Stimulated activated CD8-positive, alpha-beta memory T cell treated with anti-CD3 and anti-CD28 coated beads, Interleukin-7, amount 100 ng/mL, for 1 hour (primary cell): ENCODE measurements at places on chromosomes 5 and 9.

GRCh38 chr5:177959315-177959714, 36.7 kb downstream of the PROP1 start:
- DNase-seq: no peak

DNA sequence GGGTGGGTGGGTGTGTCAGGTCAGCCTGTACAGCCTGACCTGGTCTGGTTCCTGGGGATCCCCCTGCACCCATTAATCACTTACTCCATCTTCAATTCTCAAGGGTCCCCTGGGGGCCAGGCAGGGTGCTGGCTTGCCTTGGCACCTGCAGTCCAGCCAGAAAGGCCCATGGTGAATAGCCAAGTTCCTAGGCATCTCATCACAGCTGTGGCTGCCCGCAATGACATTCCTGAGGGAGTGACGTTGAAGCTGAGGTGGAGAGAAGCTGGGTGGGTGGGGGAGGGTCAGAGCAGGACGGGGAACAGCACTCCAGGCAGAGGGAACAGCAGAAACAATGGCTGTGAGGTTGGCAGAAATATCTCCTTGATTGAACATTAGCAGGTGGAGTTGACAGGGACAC, 10.6 kb downstream of the HMCN2 start:
- no peak for DNase-seq

DNA sequence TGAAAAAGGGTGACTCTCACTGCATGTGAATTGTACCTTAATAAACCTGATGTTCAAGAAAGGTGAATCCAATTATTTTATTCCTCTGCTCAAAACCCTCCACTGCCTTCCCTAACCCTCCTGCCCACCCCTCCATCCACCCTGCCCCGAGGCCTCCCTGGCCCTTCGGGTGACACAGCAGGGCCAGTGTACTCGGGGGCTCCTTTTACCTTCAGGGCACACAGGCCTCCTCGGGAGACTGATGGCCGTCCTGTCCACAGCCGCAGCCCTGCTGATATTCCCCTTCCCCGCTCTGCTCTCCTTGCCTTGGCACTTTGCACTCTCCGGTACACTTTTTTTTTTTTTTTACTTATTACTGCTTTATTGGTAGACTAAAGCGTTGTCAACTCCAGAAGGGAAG, 234.0 kb downstream of the CACNA1B start:
- no peak for DNase-seq

DNA sequence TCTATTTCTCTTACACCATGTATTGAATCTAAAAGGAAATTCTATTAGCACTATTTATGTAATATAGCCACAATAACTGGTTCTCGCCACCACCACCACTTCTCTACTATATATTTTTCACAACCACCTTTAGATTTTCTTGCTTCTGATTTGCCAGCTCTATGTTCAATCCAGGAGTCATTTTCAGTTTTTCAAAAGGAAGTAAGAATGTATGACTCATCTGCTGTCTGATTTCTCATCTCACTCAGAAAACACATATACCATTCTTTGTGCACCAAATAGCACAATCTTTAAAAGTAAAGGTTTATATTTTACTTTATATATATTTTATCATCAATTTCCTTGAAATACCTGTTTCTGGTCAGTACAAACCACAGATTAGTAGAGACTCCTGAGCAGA, 1127.5 kb downstream of the TAF11L14 start:
- no peak for DNase-seq

GRCh38 chr5:37902323-37902722, 62.5 kb upstream of the GDNF start:
- DNase-seq: no peak

GRCh38 chr9:72997387-72997995, 44.6 kb upstream of the ALDH1A1 start:
- no peak for DNase-seq

GRCh38 chr5:96148376-96148775, 186.7 kb upstream of the ELL2 start:
- no peak for DNase-seq

- no peak for DNase-seq
These were observed 109.8 kb downstream of the SERINC5 start for GRCh38 chr5:80146046-80146445.

GRCh38 chr5:32949286-32949970, 238.3 kb downstream of the NPR3 start:
- no peak for DNase-seq

- no peak for DNase-seq
These were observed 12.0 kb downstream of the INIP start for GRCh38 chr9:112705768-112706427.

DNA sequence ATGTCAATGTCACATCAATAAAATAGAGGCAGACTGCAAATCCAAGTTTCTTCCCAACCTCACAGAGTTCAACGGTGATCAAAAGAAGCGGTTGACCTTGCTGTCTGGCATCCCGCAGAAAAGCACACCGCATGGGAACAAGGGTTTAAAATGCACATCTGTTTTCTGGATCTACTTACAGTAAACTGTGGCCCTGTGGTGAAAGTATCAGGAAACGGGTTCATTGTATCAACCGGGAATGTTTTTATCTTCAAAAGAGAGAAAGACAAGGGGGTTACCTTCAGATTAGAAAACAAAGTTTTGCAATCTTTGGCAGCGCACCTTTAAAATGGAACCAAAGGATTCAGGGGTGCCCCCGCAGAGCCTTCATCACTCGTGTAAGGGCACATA, 15.5 kb upstream of the FRRS1L start:
- no peak for DNase-seq

DNA sequence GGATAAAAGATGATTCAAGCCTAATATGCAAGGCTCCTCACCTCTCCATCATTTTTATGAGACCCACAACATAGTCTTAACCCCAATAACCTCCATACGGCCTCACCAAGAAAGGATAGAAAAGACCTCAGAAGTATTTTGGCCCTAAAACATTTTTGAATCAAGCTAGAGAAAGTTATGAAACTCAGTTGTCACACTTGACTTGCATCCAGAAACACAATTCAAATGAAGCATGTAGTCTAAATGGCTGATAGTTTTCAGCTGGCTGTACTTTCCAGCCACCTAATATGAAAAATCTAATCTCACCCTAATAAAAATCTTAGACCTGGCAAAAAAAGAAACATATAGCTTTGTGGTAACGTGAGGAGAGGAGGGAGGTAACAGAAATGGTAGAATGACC, 116.1 kb downstream of the ARL15 start:
- no peak for DNase-seq

DNA sequence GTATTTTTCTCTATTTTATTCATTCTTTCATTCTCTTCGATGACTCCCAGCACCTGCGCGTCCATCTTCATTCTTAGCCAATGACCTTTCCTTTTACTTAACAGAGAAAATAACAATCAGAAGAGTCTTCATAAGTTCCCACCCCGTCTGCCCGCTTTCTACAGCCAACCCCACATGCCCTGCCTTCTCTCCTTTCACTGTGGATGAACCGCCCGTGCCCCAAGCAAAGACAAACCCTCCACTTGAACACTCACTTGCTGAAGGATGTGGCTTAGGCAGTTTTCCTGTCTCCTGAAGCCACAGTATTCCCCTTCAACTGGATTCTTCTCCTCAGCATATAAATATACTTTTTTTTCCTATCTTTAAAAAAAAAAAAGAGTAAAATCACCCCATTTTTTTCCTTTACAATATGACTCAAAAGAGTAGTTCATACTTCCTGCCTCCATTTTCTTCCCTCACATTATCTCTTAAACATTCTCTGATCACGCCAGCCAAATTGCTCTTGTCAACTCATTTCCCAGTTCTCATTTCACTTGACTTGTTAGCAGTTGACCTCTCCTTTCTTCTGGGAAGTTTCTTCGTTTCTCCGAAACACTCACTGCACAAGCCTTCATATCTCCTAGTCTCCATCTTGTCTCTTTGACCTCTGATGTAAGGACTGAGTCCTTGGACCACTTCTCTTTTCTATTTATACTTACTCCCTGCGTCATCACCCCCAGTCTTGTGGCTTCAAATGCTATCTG, 11.1 kb downstream of the NIPSNAP3B start:
- DNase-seq: no peak

DNA sequence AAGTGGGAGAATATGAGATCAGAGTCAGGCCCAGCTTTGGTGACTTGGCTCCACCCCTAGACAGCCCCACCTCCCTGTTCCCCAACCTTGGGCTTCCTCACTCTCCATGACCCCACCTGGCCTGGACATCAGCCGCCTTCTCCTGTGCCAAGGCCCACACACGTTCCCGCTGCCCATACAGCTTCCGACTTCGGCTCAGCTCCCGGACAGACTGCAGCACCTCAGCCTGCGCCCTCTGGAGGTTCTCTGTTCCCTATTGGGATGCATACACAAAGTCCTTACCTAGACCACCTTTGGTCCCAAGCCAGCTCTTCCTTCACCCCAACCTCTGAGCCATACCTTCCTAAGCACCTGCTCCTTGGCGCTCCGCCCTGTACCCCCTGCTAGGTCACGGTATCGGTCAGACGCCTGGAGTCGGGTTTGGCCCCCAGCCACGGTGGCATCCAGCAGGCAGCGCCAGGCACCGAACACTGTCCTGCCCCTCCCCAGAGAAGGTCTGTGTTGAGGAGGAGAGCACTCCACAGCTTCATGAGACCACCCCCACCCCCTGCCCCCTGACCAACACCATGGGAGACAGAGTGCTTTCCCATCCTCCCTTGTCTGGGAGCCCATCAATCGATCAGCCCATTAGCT, 2.0 kb downstream of the FCHSD1 start:
- DNase-seq: no peak

- no peak for DNase-seq
These were observed 1.9 kb downstream of the CERT1 start for GRCh38 chr5:75509546-75509945.

GRCh38 chr9:75995066-75995465, 104.6 kb downstream of the PCSK5 start:
- no peak for DNase-seq

GRCh38 chr5:173041881-173042762, 14.0 kb upstream of the CREBRF start:
- DNase-seq: no peak

DNA sequence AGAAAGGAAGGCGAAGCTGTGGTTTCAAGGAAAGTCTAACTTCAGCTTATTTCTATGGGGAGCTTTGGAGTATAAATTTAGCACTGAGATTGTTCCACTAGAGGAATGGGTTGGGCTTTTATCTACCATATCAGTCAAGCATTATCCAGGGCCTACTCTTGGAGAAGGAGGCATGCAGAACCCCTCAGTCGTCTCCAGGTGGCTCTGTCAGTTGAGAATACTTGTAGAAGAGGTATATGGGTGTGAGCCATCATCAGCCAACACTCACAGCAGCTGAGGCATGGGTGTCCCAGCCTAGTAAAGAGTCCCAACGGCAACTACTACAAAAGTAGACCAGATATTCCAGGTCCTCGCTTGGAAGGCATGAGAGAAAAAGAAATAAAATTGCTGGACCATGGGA, 548.5 kb upstream of the GRAMD2B start:
- no peak for DNase-seq

GRCh38 chr9:16367605-16368231, 502.8 kb downstream of the BNC2 start:
- DNase-seq: no peak

DNA sequence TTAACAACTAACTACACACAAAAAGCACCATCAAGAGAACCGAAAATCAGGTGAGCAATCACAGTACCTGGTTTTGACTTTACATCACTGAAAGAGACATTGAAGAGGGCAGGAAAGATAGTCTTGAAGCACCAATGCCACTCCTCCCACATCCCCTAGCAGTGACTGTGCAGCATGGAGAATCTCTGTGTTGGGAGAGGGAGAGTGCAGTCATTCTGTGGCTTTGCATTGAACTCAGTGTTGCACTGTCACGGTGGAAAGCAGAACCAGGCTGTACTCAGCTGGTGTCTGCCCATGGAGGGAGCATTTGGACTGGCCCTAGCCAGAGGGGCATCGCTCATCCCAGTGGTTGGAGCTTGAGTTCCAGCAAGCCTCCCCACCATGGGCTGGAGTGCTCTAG, 40.4 kb downstream of the C5 start:
- no peak for DNase-seq

GRCh38 chr5:159104051-159104651, 4.4 kb upstream of the EBF1 start:
- no peak for DNase-seq

- no peak for DNase-seq
These were observed 66.9 kb upstream of the SLIT3 start for GRCh38 chr5:169367861-169368260.

- DNase-seq: no peak
These were observed 67.5 kb downstream of the TLE1 start for GRCh38 chr9:81621785-81622259.

- DNase-seq: no peak
These were observed 4.8 kb downstream of the IRX1 start for GRCh38 chr5:3600106-3601060.

- no peak for DNase-seq
These were observed 56.0 kb upstream of the SLC25A51 start for GRCh38 chr9:37959976-37960375.

DNA sequence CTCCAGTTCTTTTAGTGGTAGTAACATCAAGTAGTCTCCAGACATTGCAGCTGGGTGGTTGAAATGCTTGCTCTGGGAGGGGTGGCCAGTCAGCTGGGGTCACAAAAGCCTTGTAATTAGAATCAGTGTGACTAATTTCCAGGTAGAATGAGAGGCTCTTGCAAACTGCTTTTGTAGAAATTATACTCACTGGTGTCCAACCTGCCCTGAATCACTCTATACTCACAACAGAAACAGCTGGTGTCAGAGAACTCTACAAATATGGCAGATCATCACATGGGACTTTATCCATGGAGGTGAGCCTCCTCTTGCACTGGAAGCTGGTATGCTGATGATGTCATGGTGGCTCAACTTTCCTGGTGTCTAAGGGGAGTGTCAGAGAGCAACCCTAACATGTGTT, 71.3 kb downstream of the SH3TC2 start:
- no peak for DNase-seq

DNA sequence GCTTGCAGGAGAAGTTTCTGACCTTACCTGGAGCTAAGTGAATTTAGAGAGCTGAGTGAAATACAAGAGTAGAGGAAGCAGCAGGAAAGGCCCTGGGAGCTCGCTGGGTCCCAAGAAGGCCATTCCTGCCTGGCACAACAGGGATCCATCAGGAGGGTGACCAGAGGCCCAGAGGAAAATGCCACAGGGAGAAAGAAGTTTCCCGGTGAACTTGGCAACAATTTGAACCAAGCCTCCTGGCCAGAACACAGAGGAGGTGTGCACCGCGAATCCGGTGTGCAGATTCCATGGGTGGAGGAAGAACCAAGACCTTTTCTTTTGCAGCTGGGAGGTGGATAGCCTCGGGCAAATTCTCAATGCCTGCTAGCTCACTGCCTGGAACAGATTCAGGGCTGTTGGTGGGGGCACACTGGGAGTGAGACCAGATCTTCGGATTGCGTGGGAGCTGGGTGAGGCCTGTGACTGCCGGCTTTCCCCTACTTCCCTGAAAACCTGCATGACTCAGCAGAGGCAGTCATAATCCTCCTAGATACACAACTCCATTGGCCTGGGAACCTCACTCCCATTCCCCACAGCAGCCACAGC, 1850.9 kb upstream of the NUDT12 start:
- no peak for DNase-seq

- DNase-seq: no peak
These were observed 23.9 kb upstream of the PPP3R2 start for GRCh38 chr9:101618698-101619097.

GRCh38 chr9:10045598-10045997, 567.2 kb downstream of the PTPRD start:
- no peak for DNase-seq
